ELR (cell line): ENCODE measurements at places on chromosomes 2 and 18.

- DNase-seq, result peak; percentile 28
Observed at GRCh38 chr2:240355001-240355891, 80.2 kb upstream of the GPC1 start.

DNA sequence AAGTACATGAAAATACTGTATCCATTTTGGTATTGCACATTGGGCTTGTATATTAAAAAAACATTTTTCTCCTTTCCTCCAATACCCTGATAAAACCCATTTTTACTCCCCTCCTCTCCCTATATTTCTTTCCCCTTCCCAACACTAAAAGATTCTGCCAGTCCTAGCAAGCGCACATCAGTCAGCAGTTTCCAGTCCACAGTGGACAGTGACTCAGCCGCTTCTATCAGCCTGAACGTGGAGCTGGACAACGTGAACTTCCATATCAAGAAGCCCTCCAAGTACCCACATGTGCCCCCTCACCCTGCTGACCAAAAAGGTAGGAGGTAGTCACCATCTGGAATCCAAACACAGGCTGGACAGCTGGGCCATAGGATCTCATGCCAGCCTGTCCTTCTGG lies 38.6 kb downstream of the PIKFYVE start:
- no peak for DNase-seq

- DNase-seq, result peak; percentile 92
Observed at GRCh38 chr2:152505495-152505906, 170.5 kb downstream of the FMNL2 start.

DNA sequence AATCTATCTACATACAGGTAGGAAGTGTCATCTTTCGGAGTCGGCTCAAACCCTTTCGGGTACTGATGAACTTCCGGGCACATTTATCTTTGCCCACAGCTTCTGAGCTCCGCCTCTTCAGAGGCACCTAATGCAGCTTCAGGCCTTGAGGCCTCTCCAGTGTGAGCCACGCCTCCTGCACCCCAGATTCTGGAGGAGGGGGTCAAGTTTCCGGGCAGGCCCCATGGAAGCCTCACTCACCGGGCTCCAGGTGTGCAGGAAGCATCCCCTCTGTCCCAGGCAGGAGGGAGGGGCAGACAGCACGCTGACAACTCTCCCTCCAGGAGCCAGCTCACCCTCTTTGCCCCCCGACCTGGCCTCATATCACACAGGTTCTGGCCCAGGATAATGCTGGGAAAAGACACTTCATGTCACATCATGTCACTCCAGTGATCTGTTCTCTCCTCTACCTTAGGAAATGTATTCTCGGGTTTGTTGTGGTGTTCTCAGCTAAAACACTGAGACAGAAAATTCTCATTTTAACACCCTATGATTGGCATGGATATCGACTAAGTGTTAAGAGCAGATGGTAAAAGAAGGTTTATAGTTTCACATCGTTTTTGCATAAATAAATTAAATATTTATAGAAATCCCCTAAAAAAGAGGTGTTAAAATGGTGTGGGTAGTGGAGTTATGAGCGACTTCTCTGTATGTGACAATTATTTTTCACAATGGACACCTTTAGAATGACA lies 46.2 kb upstream of the COPS8 start:
- DNase-seq, result no peak

DNA sequence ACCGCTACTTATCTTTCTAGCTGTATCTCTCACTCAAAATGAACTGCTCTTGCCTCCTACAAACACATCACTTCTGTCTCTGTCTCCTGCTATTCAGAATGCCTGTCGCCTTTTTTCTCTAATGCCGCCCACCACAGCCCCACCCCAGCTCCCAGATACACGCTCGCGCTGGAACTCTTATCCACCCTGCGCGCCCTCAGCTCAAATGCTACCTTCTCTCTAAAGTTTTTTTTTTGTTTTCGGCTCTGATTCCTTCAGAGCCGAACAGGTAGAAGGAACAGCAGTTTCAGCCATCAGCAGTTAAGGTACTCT lies 3.9 kb upstream of the SOS1 start:
- DNase-seq, result no peak

DNA sequence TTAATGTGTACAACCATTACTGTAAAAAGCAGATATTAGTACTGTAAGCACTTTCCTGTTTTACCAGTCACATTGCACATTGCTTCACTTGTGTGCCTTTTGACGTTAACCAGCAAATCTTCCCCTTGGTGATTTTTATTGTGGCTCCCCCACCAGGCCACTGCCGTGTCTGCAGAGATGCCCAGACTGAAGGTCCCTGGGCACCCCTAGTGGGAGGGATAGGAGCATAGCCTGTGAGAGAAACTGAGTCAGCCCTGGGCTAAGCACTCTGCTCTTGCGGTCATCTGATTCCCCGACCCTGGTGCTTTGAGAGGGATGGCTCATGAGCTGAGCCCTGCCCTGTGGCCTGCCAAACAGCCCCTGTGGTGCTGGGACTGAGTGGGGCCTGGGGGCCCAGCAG lies 73.4 kb downstream of the INPP4A start:
- DNase-seq, result peak; percentile 26

DNA sequence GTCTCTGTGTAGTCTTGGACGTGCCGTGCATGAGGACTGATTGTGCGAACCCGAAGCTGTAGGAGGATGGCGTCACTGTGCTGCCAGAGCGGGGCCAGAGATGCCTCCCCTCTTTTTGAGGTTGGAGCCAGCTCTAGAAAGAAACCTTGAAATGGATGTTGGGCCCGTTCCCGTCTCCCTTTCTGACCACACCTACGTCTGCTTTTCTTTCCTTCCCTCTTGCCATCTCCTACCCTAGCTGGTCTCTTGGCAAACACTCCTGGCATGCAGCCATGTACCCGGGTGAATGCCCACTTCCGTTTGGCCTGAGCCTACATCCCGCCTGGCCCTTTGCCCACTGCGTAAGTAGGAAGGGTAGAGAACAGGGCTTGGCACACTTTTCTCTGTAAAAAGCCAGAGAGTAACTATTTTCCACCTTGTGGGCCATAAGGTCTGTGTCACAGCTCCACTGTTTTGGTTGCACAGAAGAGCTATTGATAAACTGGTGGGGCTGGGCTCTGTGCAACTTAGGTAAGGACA lies 37.4 kb downstream of the SH3BP4 start:
- DNase-seq, result no peak

DNA sequence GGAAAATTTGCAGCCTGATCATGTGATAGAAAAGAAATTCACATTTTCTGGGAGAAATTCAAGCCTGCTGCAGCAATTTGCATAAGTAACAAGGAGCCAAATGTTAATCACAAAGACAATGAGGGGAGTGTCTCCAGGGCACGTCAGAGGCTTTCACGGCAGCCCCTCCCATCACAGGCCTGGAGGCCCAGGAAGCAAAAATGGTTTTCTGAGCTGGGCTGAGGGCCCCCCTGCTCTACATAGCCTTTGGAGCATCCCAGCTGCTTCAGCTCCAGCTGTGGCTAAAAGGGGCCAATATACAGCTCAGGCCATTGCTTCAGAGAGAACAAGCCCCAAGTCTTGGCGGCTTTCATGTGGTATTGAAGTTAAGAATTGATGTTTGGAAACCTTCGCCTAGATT lies 445.3 kb upstream of the ZEB2 start:
- no peak for DNase-seq

- no peak for DNase-seq
Observed at GRCh38 chr2:179594268-179595112, 266.9 kb downstream of the ZNF385B start.

DNA sequence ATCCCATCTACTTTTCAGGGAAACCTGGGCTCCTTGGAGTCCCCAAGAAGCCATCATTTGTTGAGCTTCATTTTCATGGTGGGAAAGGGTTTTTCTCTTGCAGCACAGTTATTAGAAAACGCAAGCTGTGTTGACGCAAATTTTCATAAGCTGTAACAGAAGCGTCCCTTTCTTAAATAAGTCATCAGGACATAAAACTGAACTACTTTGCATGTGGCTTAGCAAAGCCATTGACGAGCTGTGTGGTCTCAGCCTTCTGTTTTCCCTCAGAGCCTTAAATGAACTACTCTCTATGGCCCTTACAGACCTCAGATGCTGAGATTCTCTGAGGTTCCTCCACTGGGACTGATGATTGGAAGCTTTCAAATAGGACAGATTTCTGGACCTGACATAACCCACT lies 85.1 kb downstream of the ARL4C start:
- no peak for DNase-seq

DNA sequence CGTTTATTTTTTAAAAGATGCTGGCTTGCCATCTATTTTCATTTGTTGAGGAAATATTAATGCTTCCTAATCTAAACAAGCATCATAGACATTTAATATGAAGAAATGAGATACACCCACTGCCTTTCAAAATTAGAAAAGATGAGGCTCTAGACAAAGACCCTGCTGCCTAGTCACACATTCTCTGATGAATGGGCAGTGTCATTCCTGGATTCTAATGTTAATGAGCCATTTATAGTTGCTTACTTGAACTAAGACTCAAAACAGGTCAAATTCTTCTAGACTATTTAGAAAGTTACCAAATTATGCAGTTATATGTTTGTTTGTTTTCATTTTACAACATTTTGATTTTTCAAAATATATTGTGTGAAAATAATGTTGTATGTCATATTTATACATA lies 237.6 kb downstream of the CDH7 start:
- DNase-seq, result no peak

- DNase-seq, result no peak
Observed at GRCh38 chr2:84894131-84894586, 11.3 kb upstream of the TMSB10 start.

- DNase-seq, result no peak
Observed at GRCh38 chr2:96248624-96249023, 17.2 kb downstream of the TMEM127 start.

- DNase-seq, result no peak
Observed at GRCh38 chr2:201441409-201441808, 9.8 kb downstream of the TRAK2 start.

- DNase-seq, result no peak
Observed at GRCh38 chr2:230537531-230537976, 121.6 kb downstream of the SP100 start.

DNA sequence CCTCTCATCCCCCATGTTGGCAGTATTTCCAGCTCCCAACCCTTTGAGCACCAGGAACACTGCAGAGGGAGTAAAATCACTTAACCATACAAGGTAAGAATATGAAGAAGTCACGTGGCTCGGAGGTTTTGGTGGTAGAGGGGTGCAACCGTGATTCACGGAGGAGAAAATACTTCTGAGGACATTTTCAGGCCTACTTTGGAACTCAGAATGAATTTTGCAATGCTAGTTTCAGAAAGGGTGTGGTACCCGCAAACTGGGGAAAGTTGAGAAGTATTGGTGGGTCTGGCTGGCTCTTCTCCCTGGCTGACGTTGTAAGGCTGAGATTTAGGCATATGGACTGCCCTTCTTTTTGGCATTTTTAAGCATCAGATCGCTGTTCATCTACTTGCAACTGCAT lies 442 bp downstream of the SERPINB5 start:
- no peak for DNase-seq

- DNase-seq, result no peak
Observed at GRCh38 chr2:226664140-226664539, 135.5 kb downstream of the IRS1 start.

DNA sequence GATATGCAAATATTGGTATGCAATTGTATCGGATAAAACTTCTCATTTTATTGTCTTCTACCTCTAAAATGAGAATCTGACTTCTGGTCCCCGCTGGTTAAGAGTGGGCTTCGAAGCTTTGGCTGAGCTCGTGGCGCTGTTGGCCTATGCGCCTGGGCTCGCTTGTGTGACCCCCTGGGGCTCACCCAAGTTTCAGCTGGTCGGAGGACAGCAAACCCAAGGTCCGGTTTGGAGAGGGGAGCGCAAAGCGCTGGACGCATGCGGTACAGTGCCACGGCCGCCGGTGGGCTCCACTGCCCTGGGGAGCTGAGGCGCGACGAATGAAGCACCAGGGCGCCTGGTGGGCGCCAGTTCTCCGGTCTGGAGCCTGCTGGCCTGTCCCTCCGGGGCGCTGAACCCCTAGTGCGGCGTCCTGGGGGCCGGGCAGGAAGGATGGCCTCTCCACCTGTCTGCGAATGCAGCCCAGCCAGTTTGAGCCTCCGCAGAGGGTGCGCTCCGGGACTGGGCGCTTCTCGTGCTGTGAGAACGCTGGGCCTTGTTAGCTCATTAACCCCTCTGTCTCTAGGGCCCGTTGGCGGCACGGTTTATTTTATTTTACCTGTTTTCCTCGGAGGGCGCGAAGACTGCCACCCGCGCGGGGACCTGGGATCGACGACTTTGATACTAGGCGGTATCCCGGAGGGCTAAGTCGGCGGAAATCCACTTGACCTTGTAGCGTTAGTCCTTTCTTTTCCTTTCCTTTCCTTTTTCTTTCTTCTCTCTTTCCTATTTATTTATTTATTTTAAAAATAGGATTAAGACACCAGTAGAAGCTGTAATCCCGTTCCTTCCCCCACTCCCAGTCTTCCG lies 10.4 kb downstream of the MEIS1 start:
- DNase-seq, result peak; percentile 76

- no peak for DNase-seq
Observed at GRCh38 chr18:10997885-10998284, 151.5 kb downstream of the PIEZO2 start.

DNA sequence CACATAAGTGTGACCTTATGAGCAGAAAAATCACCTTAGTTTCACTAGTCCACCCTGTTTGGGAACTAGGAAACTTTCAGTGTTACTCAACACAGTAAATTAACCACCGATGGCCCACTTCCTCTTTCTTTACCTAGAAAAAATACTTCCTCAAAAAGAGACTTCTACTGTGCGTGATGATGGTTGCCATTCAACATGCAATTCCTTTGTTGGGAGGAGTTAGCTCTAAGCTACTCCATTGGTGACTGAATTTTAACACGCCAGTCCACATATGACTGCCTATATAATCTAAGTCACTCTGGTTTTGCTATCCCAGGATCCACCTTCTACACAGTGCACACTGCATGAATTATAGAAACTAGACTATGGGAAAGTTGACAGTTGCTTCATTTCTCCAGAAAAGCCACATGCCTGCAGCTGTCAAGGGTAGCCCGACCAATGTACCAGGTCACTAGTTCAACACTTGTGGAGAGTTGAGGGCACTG lies 47.8 kb upstream of the REG3G start:
- no peak for DNase-seq

- no peak for DNase-seq
Observed at GRCh38 chr2:126704434-126705160, 48.6 kb downstream of the GYPC start.

GRCh38 chr2:203683932-203684556 lies 22.4 kb upstream of the CD28 start:
- DNase-seq, result peak; percentile 97

DNA sequence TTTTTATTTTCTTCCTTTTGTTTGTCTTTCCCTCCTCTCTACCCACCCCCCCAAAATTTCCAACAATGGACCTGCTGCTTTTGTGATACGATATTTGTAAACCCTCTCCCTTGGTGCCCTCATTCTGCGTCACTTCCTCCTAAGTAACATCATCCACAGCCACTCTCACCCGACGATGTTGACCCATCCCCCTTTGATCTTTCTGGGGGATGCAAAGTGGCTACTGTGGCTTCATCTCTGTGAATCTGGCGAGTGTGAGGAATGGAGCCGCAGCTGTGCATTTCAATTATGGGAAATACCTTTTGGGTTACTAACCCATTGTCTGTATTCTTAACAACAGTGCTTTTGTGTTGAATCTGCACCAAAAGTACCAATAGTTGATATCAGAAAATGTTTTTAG lies 19.4 kb downstream of the ANTXR1 start:
- peak; percentile 19 for DNase-seq

- peak; percentile 90 for DNase-seq
Observed at GRCh38 chr2:119231975-119232665, 8.5 kb downstream of the STEAP3 start.
